ENCODE measurements at places on chromosomes 6 and 20.

DNA sequence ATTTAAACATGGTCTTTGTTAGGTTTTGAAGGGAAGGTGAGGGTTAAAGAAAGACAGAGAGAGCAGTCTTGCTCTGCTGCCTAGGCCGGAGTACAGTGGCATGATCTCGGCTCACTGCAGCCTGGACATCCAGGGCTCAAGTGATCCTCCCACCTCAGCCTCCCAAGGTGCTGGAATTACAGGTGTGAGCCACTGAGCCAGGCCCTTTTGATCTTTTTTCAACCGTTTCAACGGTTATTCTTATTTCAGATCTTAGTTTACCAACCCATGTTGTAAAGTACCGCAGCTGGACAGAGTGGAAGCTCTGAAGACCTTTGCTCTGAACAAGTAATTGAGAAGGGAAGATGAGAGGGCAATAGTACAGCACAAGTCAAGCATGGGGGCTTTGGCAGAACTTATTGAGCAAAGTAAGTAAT is 1.2 kb upstream of the SRPK1 start:
- no peak for DNase-seq

- no peak for DNase-seq
Measured at GRCh38 chr6:72649032-72649984, 27.4 kb downstream of the KCNQ5 start.

GRCh38 chr6:53188833-53189232 is 40.2 kb upstream of the GCM1 start:
- DNase-seq = no peak

DNA sequence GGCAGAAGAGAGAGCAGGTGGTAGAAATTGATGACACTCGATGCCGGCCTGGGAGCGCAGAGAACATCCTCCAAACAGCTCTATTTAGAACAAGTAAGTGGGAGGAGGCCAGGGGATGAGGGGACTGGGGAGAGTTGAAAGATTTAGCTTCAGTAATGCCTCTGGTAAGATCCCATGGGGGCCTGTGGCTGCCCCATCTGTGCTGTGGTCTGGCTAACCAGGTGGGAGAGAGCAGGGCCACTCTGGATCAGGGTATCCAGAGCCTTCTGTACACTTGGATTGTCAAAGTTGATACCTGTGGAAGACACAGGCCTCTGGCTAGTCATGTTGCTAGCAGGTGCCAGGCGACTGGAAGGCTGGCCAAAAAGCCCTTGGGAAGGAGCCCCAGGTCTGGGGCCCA is 27.6 kb downstream of the NCOA5 start:
- DNase-seq = no peak

GRCh38 chr6:13453771-13454251 is 33.6 kb downstream of the GFOD1 start:
- no peak for DNase-seq

- DNase-seq = no peak
Measured at GRCh38 chr6:149134511-149134933, 183.0 kb upstream of the TAB2 start.

DNA sequence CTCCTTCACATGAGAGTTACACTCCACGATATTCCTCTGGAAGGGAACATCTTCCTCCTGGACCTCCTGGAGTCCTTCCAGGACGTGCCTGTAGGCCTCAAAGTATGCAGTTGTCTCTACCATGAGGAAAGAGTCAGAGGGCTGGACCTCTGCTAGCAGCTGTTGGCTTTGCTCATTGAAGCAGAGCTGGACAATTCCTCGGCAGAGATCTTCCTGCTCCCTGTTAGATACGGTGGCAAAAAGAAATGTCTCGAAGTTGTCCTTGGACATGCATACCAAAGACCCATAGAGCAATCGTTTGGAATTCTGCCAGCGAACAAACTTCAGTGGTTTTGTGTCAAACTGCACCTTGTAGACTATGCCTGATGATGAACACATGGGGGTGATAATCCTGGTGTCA is 7.7 kb downstream of the ZNFX1 start:
- DNase-seq = no peak

GRCh38 chr20:6034134-6034969 is 19.5 kb downstream of the LRRN4 start:
- no peak for DNase-seq

- DNase-seq = no peak
Measured at GRCh38 chr20:51752343-51752951, 15.7 kb downstream of the ATP9A start.

DNA sequence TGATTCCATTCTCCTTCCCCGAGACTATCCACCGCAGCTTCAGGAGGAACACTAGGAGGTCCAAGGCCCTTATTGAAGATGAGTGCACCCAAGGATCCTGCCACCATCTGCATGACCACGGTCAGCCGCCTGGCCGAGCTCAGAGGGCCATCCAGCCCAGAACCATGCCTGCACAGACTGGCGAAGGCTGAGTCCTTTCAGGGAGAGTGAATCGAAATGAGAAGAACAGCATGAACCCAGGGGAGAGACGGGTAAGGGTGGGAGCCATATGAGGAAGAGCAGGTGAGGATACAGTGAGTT is 26.3 kb downstream of the SERPINB6 start:
- no peak for DNase-seq

GRCh38 chr20:20786428-20786827 is 74.0 kb upstream of the RALGAPA2 start:
- DNase-seq = no peak

DNA sequence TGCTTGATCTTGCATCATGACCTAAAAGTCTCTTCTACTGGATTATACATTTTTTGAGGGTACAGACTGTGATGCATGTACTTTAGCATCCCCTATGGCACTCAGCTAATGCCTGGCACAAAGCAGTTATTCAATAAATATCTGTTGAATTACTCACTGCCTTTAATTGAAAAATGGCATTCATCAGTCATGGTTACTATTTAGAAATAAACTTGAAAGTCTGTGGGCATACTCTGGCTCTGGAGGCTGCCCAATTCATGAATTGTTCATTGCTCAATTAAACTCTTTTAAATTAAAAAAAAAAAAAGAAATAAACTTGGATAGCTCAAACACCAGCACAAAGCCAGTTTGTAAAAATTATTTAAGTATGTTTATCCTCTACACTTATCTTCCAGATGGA is 40.0 kb downstream of the HEBP2 start:
- no peak for DNase-seq

DNA sequence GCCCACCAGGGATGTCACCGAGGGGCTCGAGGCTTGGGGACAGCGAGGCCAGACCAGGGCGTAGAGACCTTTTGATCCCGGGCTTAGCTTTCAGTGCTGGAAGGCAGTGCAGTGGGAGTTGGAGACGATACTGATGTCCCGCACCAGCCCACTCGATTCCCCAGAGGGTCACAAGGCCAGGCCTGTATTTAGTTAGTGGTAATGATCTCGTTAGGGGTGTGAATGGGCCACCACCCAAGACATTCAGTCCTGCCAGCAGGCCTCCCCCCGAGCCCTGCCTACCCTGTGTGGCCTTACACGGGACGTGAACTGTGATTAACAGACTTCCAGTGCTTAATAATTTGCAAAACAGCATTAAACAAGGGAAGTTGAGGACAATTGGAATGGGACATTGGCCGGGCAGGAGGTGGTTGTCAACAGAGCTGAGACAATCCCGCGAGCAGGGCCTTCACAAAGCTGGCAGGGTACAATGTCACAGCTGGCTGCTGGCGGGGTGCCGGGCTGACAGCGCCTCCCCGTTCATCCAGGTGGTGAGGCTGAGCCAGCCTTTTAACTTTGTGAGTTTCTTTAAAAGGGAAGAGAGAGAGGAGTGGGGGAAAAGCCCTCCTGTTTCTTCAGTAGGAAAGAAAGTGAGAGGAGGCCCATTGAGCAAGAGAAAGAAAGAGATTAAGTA is 175.3 kb upstream of the RALGAPA2 start:
- no peak for DNase-seq

- no peak for DNase-seq
Measured at GRCh38 chr6:31042806-31043205, 32.5 kb downstream of the MUC22 start.

DNA sequence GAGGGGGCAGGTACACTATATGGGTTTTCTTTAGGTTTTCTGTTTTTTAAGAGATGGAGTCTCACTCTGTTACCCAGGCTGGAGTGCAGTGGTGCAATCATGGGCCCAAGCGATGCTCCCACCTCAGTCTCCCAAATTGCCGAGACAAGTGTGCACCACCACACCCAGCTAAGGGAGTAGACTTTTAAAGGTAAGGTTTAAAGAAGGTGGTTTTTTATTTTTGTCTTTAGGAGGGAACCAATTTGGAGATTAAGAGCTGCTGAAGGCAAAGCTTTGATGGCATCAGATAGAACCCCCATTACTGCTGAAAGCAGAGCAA is 7.9 kb downstream of the SRSF6 start:
- no peak for DNase-seq

DNA sequence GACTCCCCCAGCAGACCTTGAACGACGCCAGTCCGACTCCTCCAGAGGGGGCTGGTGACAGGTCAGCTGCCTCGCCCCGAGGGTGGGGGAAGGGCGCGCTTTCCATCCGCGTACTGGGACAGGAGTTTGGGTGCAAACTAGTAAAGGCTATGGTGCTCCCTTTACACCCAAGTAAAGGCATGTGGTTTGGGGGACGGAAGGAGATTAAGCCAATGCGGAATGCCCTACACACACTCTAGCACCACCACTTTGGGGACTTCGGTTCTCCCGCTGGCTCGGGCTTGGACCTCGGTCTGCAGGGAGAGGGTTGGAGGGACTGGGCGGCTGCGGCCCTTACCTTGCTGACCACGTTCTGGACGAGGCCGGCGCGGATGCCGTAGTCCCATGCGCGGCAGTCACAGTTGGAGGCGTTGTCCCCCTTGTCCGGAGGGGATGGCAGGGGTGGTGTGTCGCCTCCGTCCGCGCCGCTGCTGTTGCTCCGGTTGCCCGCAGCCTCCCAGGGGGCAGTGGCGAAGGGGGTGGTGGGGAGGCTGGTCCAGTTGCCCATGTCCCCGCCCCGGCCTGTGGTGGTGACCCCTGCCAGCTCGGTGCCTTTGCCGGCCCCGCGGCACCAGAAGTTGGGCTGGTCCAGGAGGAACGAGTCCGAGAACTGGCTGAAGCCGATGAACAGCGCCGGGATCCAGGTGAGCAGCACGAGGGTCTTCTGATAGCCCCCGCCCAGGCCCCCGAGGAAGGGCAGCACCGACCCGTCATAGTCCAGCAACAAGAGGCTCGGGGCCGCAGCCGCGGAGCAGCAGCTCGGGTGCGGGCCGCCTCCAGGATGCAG is 1.1 kb downstream of the SLC22A23 start:
- DNase-seq = peak; percentile 43

- no peak for DNase-seq
Measured at GRCh38 chr6:32192608-32193039, at the start of gene GPSM3. Gene GPSM3 (minus strand): TSS chr6:32192643. CDS start chr6:32192513, 130 bp downstream.

DNA sequence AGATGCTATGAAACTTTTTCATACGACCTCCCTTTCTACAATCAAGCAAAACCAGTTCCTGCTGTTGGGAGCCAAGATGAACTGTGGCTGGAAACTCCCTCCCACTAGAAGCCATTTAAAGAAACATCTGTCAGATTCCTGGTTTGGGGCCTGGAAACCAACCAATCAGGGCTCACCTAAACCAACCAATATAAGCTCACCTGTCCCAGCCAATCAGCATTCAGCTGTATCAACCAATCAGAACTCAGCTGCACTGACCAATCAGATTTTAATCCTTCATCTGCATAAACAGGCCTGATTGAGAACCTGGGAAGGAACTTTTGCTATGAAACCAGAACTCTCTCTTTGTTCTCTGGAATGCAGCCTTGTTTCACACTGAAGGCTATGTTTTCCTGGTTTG is 42.4 kb downstream of the SNX14 start:
- DNase-seq = no peak

DNA sequence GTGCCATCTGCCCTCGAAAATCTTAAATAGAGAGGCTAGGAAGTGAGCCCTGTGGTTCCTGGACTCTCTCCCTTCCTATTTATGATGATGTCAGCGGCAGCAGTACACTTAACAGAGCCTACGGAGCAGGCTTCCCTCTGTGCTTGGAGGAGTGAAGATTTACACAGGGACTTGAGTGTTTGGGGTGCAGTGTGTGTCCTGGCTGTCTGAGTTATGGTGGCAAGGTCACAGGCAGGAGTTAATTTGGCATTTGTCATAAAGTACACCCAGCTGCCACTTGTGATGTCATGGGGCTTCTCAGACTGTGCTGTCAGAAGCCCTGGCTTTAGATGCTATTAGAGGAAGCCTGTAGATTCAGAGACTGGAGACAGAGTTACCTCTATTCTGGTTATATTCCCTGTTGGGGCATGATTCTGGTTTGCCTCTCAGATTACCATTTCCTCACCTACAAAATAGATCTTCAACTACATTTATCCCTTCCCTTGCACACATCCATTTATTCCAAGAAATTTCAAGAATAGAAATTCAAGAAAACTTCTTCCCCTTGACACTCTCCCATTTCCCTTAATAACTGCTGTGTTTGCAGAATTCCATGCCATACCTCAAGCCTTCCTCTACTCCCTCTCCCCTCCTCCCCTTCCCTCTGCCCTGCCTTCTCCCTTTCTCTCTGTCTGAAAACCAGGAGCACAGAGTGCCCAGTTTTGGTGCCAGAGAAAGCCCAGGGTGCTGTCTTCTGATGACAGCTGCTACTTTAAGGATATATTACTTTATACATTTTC is 72.1 kb downstream of the SLC24A3 start:
- DNase-seq = no peak

- DNase-seq = no peak
Measured at GRCh38 chr6:80640176-80640575, 533.7 kb downstream of the BCKDHB start.

DNA sequence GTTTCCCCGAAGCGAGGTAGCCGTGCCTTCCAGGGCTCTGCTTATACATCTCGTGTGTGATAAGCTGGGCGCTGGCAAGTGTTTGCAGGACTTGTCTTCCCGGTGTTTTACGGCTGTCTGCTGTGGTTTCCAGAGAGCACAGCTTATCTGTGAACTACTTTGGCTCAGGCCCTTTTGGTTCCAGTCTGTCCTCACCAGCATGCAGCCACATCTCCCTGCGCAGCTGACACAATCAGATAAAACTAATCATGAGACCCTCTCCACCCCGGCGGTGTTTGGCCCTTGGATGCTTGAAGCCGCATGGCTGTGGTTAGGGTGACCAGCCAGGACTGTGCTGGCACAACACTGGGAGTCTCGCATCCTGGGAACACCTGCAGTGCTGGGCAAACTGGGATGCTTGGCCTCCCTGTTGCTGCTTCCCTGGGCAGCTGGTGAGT is 241.8 kb upstream of the FOXQ1 start:
- DNase-seq = no peak

DNA sequence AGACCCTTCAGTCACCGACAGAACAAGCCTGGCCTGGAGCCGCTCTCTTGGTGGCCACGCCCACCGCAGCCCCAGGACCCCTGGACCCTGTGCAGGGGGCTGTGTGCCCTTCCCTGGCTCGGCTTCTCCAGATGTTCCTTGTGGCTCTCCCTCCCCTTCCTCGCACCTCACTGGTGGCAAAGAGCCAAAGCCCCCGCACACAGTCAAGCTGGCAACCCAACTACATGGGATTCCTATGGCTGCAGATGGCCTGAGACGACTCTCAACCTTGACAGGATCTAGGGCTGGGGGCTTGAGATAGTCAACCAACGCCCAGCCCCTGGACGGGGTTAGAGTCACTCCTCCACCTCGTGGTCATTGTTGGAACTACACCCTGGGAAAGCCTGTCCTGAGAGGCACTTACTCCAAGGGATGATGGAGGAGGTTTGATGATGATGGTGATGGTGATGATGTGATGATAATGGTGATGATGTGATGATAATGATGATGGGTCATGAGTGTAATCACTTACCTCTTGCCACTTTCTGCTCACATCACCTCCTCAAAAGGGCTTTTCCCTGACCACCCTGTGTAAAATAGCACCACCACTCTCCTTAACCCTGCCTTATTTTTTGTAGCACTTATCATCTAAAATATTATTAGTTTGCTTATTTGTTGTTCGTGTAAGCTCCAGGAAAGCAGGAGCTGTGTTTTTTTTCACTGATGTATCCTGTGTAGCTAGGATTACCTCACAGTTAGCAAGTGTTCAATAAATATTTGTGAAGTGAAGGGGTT is 278.4 kb downstream of the LRFN2 start:
- DNase-seq = peak; percentile 67
